Choroid plexus epithelial cell (primary cell): ENCODE measurements at places on chromosomes 16 and 17.

- no peak for DNase-seq
Measured at GRCh38 chr17:19424934-19425868, 14.2 kb downstream of the RNF112 start.

GRCh38 chr16:69188716-69189115, 1.8 kb downstream of the SNTB2 start:
- no peak for DNase-seq

GRCh38 chr16:51696376-51696775, 545.3 kb upstream of the SALL1 start:
- no peak for DNase-seq

- DNase-seq: no peak
Measured at GRCh38 chr17:75571885-75572215, 15.8 kb upstream of the MYO15B start.

- DNase-seq: peak; percentile 88
Measured at GRCh38 chr17:27529230-27529796, 73.1 kb downstream of the KSR1 start.

- peak; percentile 44 for DNase-seq
Measured at GRCh38 chr17:7176841-7177190, 2.4 kb downstream of the ASGR1 start.

DNA sequence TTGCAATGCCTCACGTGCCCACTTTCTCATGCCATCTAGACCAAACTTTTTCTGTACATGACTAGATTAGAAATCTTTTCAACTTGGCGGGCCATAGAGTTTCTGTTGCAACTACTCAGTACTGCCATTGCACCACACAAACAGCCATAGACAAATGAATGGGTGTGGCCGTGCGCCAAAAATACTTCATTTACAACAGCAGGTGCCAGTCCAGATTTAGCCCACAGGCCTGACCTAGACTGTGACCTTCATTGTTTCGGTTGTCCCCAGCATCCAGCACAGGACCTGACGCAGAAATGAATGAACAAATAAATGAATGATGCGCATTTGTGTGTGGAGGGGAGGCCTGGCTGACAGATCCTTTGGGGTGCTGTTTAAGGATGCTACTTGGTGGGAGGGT, 14.3 kb upstream of the PDK2 start:
- DNase-seq: no peak

DNA sequence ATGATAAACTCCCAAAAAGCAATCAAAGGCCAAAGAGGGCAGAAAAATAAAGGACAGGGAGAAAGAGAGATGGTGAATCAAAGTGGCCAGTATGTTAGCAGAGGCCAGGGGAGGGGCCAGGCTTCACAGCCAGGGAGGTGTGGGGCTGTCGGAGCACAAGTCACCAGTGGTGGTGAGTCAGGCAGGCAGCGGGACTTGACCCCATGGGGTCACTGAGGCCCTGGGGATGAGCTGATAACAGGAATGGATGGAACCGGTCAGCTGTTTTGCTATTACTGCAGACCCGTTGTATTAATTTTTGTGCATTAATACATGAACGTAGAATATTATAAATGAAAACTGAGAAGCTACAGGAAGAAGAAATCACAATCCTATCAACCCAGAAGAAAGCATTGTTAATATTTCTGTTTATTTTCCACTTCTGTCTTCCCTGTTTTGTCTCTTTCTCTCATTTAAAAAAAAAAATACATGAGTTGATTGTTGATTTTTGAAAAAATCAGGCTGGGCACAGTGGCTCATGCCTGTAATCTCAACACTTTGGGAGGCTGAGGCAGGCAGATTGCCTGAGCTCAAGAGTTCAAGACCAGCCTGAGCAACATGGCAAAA, 106.9 kb downstream of the SOCS1 start:
- DNase-seq: peak; percentile 32

- no peak for DNase-seq
Measured at GRCh38 chr16:71345031-71345430, 13.5 kb upstream of the CALB2 start.

DNA sequence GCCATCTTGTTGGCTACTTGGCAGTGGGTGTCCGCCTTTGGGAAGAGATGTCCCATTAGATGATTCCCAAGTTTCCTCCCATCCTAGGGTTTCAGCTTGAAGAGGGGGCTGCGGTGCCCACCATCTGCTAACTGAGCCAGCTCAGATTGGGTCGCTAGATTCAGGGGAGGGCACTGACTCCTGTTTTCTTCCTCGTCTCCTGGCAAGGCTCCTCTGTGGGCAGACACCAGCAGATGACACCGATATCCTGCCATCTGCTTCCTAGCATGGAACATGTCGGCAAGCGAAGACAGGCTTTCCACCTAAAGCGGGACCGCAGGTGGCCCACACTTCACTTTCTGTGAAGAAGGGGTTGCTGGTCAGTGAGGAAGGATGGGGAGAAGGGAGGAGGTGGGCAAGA, 27.3 kb downstream of the C17orf75 start:
- DNase-seq: no peak

DNA sequence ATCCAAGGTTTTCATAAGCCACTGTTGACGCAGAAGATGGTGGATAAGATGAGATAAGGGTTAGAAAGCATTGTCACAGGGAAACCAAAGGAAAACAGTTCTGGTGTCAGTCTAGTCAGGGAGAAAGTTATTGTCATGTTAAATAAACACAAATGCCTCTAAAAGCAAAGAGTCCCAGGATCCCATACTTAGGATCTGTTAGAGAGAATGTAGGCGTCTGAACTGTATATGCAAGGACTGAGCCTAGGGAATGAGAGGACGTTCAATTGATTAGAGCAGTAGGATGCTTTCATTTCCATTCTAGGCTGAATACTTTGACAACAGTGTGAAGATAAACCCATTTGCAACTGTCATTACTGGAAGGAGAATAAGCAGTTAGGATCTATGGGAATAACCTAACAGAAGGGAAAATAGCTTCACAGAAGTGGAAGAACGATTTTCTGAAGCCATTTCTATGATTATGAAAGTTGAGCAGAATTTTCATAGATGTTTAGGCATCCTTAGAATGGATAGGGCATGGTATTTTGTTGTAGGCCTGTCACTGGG, 1149.1 kb upstream of the CDH8 start:
- no peak for DNase-seq

- DNase-seq: no peak
Measured at GRCh38 chr16:66902648-66903543, 15.8 kb downstream of the CDH16 start.

DNA sequence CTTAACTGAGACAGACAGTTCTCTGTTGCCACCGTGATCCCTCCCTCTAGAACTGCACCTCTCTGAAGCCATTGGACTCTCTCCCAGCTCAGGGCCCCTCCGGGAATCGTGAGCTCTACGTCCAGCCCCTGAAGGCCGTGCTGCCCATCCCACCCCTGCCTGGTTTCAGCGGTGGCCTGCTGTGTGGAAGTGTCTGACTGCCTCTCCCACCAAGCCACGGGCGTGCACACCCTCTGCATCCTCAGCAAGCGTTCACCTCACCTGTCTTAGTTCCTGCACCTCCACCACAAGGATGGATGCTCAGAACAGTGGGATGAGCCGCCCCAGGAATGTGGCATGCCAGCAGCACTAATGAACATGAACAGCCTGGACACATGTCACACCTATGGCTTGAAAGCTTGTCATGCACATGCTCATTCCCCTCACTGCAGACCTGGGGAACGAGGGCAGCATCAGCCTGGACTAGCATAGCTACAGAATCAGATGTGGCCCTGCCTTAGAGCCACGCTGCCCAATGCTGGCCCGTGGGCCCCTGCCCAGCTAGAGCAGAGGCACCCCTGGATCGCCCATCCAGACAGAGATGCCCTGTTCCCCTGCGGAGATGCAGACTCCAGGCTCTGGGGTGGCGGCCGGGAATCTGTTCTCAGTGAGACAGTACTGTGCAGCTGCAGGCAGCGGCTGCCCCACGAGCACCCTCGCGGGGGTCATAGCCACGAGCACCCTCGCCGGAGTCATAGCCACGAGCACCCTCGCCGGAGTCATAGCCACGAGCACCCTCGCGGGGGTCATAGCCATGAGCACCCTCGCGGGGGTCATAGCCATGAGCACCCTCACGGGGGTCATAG, 73.7 kb upstream of the CHMP6 start:
- DNase-seq: no peak

DNA sequence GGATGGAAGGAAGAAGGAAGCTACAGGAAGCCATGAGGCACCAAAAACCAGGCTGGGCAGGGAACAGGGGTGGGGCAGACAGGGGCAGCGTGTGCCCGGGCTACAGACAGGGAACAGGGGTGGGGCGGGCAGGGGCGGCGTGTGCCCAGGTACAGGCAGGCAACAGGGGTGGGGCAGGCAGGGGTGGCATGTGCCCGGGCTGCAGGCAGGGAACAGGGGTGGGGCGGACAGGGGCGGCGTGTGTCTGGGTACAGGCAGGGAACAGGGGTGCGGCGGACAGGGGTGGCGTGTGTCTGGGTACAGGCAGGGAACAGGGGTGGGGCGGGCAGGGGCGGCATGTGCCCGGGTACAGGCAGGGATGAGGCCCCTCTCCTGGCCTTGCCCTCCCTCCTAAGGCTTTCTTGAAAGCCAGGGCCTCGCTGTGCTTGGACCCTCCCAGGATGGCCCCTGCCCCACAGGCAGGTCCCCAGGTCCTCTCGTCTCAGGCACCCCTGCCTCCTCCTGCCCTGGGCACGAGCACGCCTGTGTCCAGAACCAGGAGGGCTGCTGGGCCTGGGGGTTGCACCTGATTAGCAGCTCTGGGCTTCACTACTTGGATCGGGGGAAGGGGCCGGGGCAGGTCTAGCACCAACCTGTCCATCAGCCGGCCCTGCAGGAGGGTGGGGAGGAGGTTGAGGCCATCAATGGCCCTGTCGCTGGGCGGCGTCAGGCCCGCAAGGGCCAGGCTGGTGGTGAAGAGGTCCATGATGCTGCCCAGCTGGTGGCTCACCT, 14.5 kb upstream of the APRT start:
- DNase-seq: no peak

DNA sequence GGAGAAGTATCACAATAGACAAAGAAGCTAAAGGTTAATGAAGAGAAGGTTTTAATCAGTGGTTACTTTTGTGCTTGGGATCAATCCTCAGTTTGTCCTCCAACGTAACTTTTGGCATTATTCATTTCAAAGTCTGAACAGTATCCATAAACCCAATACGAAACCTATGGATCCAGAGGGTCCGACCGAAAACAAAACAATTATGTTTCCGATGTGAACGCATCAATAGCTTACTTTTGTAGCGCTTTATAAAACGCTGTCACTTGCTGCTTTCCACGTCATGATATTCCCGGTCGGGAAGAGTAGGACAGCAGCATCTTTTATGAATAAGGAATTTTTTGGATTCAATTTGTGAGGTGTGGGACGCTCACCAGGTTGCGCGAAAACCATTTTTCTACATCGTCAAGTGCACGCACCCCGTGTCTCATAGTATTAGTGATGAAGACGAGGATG, 383.8 kb downstream of the ZFHX3 start:
- DNase-seq: no peak

DNA sequence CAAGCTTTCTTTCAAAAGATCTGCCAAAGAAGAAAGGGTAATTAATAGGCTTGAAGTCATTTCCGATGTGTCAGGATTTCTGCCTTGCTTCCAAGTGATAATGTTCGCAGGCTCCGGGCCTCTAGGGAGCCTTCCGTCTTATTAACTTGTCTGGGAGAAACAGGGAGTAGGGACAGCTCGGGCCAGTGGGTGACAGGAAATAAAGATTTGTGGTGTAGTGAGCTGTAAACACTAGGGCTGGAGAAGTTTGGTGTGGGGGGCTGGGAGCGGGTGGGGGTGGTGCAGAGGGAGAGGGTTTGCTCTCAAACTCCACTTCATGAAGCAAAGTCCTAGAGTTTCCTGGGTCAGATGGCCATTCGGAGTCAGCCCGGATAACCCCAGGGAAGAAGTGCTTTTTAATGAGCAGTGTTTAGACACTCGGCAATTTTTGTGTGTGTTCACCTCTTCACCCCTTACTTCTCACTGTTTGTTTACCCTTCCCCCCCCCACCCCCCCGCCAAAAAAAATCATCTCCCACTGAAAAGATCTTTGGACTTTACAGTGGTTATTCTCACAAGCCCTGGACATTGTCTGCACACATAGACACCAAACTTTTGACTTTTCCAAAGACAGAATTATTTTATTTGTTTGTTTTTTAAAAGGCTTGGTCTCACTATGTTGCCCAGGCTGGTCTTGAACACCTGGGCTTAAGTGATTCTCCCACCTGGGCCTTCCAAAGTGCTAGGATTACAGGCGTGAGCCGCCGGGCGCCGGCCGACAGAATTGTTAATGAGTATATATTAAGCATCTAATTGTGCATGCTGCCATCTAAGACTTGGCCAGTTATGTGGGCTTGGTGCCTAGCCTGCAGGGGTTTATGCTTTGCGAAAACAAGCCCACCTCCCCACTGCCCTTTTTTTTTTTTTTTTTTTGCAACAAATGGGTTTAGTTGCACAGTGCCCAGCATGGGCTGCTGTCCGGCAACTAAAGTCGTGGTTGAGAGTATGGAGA, 196.4 kb downstream of the CCDC182 start:
- peak; percentile 31 for DNase-seq
